ENCODE measurements at places on chromosomes 7 and 10. TPM values are rescaled to one million over a fixed set of nuclear protein-coding genes. Genes with fewer than 3 reads are reported as not detected.

The OGDHL gene
- not detected for total RNA-seq

The ACTL6B gene
- not detected for total RNA-seq

The NXPH1 gene
- not detected for total RNA-seq

The MALRD1 gene
- total RNA-seq = not detected

The VKORC1L1 gene
- total RNA-seq = 11.6 TPM

The CALHM2 gene
- total RNA-seq = 0.64 TPM

The SEMA3E gene
- 0.13 TPM for total RNA-seq

The CACNB2 gene
- total RNA-seq = 0.13 TPM

The AEBP1 gene
- total RNA-seq = 0.26 TPM

The GIMAP6 gene
- total RNA-seq = not detected

The MLXIPL gene
- under 0.01 TPM for total RNA-seq

The HKDC1 gene
- total RNA-seq = 3.9 TPM
